Femur (tissue), 1 donor: ENCODE measurements at places on chromosomes 13 and 19.
A peak's percentile ranks its signal among the peaks of the same experiment; 100 is the strongest.

DNA sequence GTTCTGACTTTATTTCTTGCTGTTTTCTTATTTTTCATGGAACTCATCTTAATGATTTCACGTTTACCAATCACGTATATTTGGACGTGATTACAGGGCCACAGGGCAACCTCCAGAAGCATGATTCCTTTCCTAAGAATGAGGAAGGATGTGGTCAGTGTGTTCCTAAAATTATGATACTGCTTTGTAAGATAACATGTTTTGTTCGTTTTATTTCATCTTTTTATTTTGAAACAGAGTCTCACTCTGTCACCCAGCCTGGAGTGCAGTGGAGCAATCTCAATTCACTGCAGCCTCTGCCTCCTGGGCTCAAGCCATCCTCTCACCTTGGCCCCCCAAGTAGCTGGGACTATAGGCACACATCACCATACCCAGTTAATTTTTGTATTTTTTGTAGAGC, 24.8 kb upstream of the LAIR1 start:
- DNase-seq, result no peak

DNA sequence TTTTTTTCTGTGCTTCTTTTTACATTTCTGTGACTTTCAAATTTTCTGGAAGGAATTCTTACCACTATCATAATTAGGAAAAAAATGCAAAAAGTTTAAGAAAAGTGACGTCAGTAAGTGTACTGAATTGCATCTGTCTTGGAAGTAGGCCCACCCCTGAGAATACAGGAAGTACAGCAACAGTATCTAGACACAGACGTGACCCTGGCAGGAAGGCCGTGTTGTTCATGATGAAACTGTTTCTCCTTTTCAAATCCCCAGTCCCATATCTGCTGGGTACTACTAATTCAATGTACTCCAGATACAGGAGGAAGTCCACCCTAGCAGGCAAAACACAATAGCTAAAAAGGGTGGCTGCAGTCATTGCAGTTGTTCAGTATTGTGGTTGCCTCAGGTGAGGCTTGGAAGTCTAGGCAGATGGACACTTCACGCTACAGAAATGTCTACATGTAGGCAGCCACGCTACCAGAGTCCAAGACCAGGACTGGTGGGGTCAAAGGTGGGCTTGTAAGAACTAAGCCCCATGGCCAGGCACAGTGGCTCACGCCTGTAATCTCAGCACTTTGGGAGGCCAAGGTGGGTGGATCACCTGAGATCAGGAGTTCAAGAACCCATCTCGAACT, 49.6 kb upstream of the MED4 start:
- DNase-seq, result peak; percentile 59

- peak; percentile 53 for DNase-seq
Observed at GRCh38 chr19:10718205-10719196, 622 bp downstream of the DNM2 start.

- no peak for DNase-seq
Observed at GRCh38 chr19:43423779-43424178, 9.1 kb downstream of the TEX101 start.

- no peak for DNase-seq
Observed at GRCh38 chr13:59538512-59538911, 625.2 kb downstream of the DIAPH3 start.

DNA sequence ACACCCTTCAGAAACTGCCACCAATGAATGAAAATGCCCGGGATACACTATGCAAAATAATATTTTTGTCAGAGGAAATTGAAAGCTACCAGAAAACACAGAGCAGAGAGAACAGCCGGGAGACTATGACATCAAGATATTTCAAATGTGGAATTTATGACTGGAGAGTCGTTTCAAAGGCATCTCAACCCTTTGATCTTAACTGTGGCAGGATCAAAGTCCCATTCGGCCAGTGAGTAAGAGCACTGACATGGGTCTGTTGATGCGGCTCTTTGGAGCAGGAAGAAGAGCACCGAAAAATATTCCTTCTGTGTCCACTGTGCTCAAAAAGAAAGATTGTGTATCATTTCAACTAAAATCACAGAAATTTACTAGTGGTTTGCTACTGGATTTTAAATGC, 201.9 kb downstream of the RFC3 start:
- no peak for DNase-seq

GRCh38 chr13:99150575-99151361, 49.9 kb upstream of the UBAC2 start:
- DNase-seq, result no peak

DNA sequence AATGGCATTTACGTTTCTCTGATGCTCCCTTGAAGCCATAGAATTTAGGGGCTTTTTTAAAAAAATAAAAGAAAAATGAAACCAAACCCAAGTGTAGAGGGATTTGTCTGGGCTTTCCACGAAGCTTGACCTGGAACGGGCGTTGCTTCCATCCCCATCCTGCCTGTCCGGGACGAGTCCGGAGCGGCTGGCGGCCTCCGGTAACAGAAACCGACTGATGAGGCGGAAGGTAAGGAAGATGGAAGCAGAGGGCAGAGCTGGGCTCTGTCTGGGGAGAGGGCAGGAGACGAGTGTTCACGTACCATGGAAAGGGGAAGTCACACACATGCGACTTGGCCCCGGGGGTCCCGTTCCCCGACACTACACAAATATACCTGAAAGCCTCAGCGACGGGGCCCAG, 34.3 kb downstream of the BTBD2 start:
- no peak for DNase-seq

DNA sequence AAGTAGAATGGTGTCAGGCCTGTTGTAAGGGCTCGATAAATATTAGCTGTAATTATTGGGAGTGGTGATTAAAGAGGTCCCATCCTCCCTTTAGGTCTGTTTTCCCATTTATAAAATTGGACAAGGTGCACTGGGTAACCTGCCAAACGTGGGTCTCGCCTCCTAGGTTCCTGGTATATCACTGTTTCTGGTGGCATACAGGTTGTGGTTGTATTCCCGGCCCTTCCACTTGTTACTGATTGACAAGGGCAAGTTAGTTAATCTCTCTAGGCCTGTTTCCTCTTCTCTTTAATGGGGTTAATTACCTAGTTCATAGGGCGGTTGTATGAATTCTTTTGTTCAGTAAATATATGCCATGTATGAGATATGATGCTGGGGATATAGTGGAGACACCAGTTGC, 1.5 kb downstream of the PPP2R1A start:
- no peak for DNase-seq

DNA sequence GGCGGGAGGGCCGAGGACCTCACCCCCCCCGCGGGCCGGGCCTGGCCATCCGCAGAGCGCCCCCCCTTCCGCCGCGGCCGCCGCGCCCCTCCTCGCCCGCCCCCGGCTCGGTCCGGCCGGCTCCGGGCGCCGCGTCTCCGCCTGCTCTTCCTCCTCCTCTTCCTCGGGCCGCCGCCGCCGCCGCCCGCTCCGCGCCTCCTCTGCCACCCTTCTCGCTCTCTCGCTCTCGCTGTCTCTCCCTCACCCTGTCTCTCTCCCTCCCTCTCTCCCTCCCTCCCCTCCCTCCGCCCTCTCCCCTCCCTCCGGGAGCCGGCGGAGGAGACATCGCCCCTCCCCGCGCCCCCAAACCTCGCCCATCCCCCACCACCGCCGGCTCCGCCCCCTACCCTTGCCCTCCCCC, at the start of gene SHANK1:
SHANK1 (minus strand) TSS at position 237 of the 400 bp plus-strand sequence. CDS start 2,883 bp downstream, outside the sequence.
- DNase-seq, result peak; percentile 46

DNA sequence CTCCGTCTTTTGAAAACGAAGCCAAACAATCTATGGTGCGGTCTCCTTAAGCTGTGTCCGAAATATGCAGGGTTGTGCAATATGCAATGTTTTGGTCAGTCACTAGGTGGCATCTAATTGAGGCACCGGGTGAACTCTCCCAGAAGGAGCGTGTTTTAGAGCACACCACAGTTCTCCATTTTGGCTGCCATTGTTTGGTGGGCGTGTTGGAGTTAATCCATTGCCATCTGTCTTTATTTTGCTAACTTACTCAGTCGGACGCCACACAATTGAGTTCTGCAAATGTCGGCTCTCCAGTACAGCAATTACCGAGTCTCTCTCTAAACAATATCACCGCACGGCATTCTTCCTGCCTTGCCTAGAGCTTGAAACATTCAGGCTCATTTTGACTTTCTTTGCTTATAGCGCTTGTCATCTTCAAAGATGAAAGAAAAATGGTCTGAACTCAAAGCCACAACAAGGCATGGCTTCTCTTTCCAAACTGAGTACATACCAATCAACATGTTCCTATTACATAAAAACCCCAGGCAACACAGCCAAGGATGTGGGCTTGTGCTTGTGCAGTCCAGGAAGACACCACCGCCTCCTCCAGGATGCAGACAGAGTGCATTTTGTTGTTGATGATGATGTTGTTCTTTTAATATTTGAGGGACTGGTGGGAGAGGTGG, 182.0 kb upstream of the SERP2 start:
- peak; percentile 47 for DNase-seq

GRCh38 chr13:98397221-98397620, 179.7 kb downstream of the STK24 start:
- no peak for DNase-seq

- no peak for DNase-seq
Observed at GRCh38 chr19:38047641-38048040, 140.6 kb downstream of the SIPA1L3 start.

GRCh38 chr19:19119325-19120237, 18.7 kb downstream of the TMEM161A start:
- DNase-seq, result no peak

DNA sequence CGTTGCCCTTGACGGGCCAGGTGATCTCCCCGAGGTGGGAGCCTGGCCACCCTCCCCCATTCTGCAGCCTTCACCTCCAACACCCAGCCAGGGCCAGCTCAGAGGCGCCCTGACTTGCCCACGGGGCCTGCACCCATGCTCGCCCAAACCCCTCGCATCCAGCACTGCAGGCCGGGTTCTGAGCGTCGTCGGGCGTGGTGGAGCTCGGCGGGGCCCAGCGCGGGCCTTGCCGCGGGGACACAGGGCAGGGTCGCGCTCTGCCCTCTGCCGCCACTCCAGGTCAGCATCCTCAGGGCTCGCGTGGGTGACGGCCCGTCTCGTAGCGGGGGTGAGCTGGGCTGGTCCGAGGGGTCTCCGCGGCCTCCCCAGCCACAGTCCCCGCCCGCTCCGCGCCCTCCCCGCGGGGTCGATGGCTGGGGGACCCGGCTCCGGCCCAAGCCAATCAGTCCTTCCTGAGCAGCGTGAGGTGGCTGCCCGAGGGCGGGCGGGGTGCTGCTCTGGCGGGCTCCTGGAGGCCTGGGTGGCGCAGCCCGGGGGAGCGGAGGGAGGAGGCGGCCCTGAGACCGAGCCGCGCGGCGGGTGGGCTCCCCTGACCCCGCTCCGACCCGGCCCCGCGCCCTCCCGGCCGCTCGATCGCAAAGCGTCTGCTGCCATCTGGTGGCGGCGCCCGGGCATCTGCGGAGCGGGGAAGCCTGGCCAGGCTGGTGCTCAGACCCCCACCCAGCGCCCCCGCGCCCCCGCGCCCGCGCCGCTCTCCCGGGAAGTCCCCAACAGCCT, 61.4 kb downstream of the CCNE1 start:
- DNase-seq, result peak; percentile 65

GRCh38 chr19:16536130-16536529, 6.1 kb downstream of the CHERP start:
- no peak for DNase-seq

DNA sequence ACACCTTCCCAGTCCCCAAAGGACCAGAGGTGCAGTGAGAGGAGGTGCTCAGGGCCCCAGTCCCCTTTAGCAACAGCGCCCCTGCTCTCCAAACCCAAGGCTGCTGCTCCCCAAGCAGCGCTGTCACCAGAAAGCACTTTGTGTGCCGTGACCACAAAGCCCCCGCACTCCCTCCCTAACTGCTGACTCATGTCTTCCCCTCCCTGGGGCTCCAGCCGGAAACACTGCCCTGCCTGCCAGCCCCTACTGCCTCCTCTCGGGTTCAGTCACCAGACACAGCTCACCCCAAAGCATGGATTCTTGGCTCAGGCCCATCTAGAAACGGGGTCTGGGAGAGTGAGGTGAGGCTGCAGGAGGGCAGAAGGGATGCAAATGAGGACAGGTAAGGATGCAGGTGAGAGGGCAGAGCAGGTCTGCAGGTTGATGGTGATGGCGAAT, 4.9 kb upstream of the TNFSF14 start:
- peak; percentile 71 for DNase-seq

DNA sequence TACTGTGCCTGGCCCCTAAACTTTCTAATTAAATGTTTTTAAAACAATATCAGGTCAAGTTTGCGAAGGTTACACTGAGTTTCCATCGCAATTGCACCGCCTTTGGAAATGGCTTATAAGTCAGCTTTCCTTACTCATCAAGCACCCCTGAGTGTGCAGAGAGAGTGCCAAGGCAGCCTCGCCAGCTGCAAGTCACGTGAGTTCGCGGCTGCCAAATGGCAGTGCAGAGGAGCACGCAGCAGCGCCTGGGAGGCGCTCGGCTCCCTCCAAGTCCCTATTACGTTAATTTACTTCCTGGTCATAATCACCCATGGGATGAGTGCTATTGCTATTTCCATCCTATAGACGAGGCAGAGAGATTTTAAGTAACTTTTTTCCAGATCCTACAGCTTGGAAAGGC, 319.6 kb downstream of the TEX29 start:
- peak; percentile 76 for DNase-seq
